Stimulated activated CD8-positive, alpha-beta memory T cell treated with anti-CD3 and anti-CD28 coated beads, Interleukin-4, amount 100 ng/mL, for 1 hour (primary cell): ENCODE measurements at places on chromosomes 7 and 10.

- no peak for DNase-seq
Observed at GRCh38 chr10:103942866-103943265, 24.1 kb upstream of the SLK start.

- no peak for DNase-seq
Observed at GRCh38 chr7:16816824-16817223, 12.0 kb upstream of the AGR2 start.

DNA sequence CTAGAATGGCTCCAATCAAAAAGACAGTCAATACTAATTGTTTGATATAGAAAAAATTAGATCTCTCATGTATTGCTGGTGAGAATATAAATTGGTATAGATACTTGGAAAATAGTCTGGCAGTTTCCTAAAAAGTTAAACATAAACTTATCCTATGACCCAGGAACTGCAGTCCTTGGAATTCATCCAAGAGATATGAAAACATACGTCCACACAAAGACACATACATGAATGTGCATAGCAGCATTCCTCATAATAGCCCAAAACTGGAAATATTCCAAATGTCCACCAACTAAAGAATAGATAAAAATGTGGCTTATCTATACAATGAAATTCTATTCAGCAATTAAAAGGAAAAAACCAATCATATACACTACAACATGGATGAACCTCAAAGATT, 128.4 kb downstream of the ZFAND4 start:
- DNase-seq, result no peak

DNA sequence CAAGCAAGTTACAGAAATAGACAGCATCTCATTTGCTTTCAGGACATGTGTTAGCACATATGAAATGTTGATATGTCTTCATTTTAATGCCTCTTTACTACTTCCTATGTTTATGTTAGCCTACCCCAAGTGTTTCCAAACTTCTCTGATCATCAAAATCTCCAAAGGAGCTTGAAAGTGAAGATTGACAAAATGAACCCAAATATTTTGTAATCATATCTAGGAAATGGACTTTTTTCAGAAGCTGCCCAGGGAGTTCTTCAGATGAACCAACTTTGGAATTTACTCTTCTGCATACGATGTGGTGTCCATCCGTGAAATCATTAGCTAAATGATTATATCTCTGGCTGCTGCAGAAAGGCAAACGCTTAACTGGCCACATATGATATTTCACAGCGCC, 101.2 kb upstream of the AOAH start:
- no peak for DNase-seq

DNA sequence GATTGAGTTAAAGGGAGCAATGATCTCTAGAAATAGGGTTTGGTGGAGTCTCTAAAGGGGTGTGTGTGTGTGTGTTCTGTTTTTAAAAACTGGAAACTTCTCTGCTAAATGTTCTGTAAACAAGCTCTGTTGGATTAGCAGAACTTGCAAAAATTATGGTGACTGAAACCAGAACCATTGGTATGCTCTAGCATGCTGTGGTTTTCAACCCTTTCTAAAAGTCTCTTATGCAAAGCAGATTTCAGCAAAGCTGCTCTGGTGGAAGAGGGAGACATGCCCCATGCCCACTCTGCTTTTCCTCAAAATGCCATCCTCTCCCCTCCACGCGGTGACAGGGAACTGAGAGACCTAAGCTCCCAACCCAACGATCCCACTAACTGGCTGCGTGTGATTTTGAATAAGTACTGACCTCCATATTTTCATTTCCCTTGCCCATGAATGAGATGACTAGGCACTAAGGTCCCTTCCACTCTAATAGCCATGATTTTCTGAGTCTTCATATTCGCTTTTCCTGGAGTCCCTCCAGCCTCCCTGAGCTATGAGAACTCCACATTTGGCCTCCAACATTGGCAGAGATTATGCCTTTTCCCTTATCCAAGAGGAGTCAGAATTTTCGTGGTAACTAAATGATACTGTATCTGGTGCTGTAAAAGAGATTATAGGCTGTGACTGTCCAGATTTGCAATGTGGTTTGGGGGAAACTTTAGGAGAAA, 117.3 kb upstream of the PALS2 start:
- DNase-seq, result no peak

GRCh38 chr7:139532636-139533155, 9.2 kb downstream of the CLEC2L start:
- DNase-seq, result no peak

- no peak for DNase-seq
Observed at GRCh38 chr7:27163288-27164044, 1.9 kb downstream of the HOXA9 start.

- no peak for DNase-seq
Observed at GRCh38 chr7:47100148-47100816, 481.6 kb downstream of the TNS3 start.

DNA sequence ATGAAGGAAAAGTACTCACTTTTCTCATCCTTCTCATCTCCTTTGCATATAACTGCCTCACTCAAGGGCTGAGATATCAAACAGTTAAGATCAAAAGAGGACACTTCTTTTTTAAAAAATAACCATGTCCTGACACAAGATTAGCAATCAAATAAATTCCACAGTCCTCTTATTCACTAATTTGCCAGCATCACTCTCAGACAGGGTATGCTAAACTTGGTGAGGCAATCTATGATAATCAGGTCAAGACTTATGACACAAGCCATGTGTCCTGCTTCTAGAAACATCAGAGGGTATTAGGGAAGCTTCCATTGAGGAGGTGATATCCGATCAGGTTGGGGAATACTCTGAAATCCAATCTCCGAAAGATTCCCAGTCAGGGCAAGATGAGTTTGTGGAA, 10.4 kb downstream of the PANK1 start:
- no peak for DNase-seq

GRCh38 chr7:121797657-121798452, 75.1 kb upstream of the PTPRZ1 start:
- no peak for DNase-seq

DNA sequence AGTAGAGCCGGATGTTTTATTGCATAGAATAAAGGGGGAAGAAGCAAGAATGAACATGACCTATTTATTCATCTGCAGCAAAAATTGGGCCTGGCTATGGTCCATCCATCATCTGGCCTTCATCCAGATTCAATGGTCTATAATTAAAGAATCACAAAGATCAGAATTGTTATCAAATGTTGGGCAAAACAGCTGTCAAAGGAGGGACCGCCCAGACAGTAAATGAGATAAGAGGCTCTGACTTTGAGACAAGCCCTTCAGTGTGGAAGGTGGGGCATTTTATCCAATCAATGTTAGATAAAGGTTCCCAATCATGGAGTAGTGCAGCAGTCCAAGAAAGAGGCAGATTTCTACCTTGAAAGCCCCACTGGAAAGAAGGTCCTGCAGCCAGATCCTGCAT, 153.5 kb downstream of the PARD3 start:
- DNase-seq, result no peak

GRCh38 chr10:62264702-62265436, 3.8 kb downstream of the RTKN2 start:
- no peak for DNase-seq

DNA sequence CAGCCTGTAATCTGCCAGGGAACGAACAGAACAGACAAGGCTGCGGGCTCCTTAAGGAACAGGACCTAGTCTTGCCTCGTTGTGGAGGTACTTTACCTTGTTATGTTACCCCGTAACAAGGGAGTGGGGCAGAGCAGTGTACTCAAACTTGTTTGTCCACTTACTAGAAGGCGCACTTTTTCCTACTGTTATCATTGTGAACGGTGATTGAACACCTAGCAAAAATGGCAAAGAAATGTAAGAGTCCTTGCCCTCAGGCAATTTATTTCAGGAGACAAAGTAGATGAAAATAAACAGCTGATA, 620 bp upstream of the IMPDH1 start:
- DNase-seq, result no peak

GRCh38 chr7:105060437-105060836, 46.4 kb downstream of the KMT2E start:
- no peak for DNase-seq

GRCh38 chr7:44294325-44295069, 30.9 kb downstream of the CAMK2B start:
- DNase-seq, result no peak

GRCh38 chr7:100765250-100765649, 31.9 kb downstream of the ZAN start:
- DNase-seq, result no peak

DNA sequence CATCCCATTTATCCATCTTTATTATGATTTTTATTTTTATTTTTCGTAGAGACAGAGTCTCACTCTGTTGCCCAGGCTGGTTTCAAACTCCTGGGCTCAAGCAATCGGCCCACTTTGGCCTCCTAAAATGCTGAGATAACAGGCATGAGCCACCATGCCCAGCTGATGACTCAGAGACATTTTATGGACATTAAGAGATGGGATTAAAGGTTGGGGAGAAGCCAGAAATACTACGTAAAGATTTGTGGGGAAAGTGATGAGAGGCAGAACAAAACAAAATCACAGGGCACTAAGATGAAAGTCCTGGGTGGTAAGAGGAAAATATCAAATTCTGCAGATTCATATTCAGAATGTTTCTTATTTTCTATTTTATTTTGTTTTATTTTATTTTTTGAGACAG, 7.6 kb downstream of the WNT8B start:
- no peak for DNase-seq

DNA sequence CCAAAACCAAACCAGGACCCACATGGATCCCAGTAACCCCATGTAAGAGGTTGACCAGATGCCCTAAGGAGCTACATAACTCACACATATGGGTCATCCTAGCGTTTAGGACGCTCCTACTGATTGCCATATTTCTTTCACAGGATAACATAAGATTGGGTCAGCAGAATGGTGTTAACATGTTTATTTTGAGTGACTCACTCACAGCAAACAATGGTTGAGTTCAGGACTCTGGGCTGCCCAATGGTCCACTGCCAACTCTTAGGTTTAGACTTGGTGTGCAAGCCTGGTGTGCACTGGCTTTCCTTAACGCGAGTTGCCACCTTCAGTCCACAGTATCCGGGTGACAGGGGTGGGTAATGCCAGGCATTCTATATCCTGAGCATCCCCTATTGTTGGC, 211.5 kb downstream of the GPAM start:
- no peak for DNase-seq

DNA sequence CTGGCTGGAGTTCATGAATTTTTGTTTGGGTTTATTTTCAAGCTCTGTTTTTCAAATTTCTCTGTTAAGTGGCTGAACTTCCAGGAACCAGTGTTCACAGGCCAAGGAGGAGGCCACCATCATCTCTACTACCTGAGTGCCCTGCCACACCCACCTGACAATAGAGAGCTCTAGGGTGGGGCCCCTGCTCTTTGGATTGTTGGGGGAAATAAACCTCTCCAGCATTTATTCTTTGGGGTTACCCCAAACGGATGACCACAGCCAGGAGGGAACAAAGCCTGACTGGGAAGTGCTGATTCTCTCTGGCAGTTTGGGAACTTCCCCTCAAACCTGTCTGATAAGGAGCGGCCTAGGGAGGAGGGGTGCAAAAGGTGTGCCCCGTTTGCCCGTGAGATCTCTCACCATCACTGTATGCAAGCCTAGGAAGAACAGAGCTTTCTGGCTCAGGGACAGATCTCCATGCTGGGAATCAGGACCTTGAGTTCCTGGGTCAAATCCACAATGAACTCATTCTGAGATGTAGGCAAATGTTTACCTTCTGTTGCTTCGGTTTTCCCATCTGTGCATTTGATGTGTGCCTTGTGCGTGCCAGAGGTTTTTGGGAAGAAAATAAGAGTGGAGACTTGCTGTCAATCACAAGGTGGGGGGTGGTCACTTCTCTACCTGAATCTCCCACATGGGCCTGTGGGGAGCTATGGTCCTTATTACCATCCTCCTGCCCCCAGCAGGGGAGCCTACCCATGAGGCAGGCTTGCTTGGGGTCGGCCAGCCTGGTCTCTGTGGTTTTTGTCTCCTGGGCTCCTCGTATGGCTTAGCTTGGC, 27.7 kb upstream of the PDCD4 start:
- no peak for DNase-seq

DNA sequence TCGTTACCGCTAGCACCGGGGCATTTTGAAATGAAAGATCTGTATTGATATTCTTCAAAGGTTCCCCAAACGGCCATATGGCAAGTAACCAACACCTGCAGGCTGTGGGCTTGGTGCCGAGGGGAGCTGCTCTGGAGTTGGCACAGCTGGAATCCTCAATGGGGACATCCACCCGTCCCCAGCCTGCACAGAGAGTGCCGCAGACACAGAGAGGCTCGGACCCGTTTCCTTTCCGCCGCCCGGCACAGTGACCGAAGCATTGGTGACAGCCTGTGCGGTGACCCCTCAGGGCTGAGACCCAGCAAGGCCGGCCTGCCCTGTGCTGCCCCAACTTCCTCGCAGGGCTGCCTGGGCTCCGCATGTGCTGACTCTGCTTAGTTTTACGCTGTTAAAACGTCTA, 4.5 kb downstream of the CFAP46 start:
- DNase-seq, result no peak

DNA sequence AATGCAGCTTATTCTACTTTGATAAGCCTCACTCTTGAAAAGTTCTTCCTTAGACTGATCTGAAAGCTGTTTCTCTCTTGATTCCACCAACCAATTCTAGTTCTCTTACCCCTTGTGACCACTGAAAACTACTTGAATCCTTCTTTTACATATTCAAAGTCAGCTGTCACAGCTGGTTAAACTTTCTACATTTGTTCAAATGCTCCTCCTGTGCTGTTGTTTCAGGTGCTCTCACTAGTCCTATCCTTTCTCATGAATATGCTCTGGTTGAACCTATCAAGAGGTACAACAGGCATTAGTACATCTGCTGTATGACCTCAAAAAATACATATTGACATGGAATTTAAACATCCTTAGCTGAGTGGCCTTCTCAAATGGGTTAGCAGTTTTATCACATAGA, 91.5 kb downstream of the MYO3A start:
- no peak for DNase-seq

GRCh38 chr7:96224685-96225084, 97.2 kb downstream of the SLC25A13 start:
- no peak for DNase-seq
